ENCODE measurements at places on chromosomes 7 and 10.

GRCh38 chr7:26233902-26234511 is 32.5 kb downstream of the CBX3 start:
- DNase-seq, result no peak

GRCh38 chr10:4070184-4070583 is 285.2 kb upstream of the KLF6 start:
- no peak for DNase-seq

DNA sequence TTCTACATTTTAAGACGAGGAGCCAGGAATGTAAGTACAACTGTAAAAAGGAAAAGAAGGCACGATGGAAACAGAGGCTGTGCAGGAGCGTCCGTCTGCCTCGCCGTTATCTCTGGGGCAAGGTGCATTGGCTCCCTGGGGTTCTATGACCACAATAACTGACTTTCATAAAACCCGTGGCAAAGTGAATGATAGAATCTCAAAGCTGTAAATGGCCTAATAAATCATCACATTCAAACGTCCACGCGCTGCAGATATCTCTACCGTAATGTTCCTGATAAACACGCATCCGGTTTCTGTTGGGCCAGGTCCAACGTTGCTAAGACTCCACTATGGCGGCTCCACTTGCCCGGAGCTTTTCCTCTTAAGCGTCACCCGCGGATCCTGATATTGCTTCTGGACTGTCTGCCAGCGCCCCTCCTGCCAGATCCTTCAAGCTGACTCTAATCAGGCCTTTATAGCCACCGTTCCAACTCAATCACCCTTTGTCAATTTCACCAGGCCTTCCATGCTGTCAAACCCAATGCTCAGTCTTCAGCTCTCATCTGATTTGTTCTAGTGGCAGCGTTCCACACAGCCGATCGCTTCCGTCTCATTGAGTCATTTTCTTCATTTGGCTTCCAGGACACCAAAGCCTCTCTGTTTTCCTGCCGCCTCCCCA is 265.6 kb upstream of the FOXK1 start:
- DNase-seq, result peak; percentile 18

DNA sequence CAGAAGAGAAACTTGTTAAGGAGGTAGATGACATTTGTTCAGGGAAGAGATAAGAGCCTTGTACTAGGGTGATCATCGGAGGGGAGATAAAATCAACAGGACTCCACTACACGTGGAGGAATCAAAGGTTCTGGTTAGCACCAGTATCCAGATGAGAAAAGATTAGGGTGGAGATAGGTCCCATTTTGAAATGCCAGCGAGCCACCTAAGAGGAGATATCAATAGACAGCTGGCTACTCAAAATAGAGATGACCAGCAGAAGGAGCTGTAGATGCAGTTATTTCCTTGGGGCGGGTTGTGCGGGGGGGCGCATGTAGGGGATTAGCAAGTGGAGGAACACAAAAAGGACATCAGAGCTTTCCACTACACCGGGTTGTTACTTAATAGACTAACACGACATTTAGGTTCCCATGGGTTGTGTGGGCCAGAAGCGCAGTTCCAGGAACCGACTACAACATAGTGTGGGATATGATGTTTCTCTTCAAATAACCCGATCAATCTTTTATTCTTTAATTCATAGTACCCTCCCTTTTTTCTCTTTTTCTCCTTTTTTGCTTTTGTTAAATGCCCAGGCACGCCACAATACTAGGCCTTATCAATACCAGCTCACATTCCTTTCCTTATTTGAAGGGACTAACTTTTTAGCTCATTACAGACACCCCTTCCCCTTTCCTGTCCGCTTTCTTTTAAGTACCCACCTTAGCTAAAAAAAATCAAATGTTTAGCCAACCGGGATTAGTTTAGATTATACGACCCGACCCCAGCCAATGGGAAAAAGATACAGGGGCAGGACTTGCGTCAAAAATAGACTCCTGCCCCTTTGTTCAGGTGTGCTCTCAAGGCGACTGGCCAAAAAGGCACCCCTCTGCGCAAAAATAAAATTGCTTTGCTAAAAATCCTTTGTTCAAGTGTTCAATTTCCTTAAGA is 2.0 kb upstream of the KIF11 start:
- no peak for DNase-seq
